ENCODE measurements at places on chromosomes 5 and 9.

GRCh38 chr5:178389796-178390195 is 157.2 kb upstream of the PHYKPL start:
- no peak overlapping the region for H3K27ac ChIP-seq
- H3K27me3 ChIP-seq = peaks cover 15% of the 10 kb centered on the region
- no peak for DNase-seq
- H3K4me3 ChIP-seq = no peak overlapping the region
- no peaks in the 10 kb centered on the region for H3K4me1 ChIP-seq
- no peaks in the 10 kb centered on the region for H3K36me3 ChIP-seq

- no peaks in the 10 kb centered on the region for H3K27me3 ChIP-seq
- no peak overlapping the region for H3K4me3 ChIP-seq
- DNase-seq = no peak
- peaks cover 9% of the 10 kb centered on the region for H3K4me1 ChIP-seq
These were observed 3.5 kb downstream of the SHB start for GRCh38 chr9:38065369-38066075.

- peaks cover 7% of the 10 kb centered on the region for H3K4me1 ChIP-seq
- DNase-seq = no peak
- no peak overlapping the region for H3K27ac ChIP-seq
- no peak overlapping the region for H3K4me3 ChIP-seq
- no peaks in the 10 kb centered on the region for H3K36me3 ChIP-seq
These were observed 41.7 kb upstream of the STK32A start for GRCh38 chr5:147193123-147193522.

GRCh38 chr9:127506814-127507750 is 55.8 kb downstream of the LRSAM1 start:
- no peak overlapping the region for H3K27ac ChIP-seq
- no peak overlapping the region for H3K4me3 ChIP-seq
- no peaks in the 10 kb centered on the region for H3K36me3 ChIP-seq
- H3K27me3 ChIP-seq = no peaks in the 10 kb centered on the region
- H3K4me1 ChIP-seq = no peaks in the 10 kb centered on the region

GRCh38 chr9:21728781-21729180 is 73.7 kb upstream of the MTAP start:
- peaks cover 49% of the 10 kb centered on the region for H3K27me3 ChIP-seq
- DNase-seq = no peak
- H3K4me1 ChIP-seq = no peaks in the 10 kb centered on the region
- no peak overlapping the region for H3K27ac ChIP-seq
- no peak overlapping the region for H3K4me3 ChIP-seq
- no peaks in the 10 kb centered on the region for H3K36me3 ChIP-seq

DNA sequence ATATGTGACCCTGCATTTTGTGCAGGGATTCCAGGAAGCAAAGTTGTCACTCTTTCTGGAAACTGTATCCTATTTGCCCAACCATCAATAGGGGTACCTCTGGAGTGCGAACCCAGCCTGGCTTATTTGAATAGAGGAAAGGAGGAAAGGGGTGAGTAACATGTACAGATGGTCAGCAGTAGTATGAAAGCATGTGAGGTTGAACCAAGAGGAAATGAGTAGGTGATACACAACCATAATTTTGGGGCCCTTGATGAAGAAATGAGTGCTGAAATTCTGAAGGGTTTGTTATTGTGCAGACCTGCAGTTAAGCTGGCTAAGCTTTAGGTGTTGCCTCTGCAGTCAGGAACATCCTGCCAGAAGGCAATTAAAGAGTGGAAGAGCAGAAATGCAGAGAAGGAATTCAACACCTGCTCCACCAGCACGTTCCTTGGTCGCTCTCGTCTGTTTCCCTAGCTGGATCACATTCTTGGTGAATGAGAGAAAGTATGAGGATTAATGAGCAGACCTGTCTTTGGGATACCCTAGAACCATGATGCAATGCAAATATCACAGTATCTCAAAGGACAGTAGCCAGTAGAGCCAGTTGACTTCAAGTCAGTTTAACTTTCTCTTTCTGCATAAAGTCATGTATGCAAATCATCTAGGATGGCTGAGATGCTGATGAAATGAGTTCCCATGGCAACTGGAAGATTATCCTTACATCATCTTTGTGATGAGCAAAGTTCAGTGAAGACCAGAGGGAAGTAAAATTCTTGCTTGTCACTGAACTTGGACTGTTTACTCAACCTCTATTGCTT is 13.2 kb upstream of the IL12B start:
- H3K36me3 ChIP-seq = peaks cover 6% of the 10 kb centered on the region
- H3K27me3 ChIP-seq = peaks cover 5% of the 10 kb centered on the region

GRCh38 chr9:125687163-125687863 is 19.7 kb downstream of the MAPKAP1 start:
- no peak overlapping the region for H3K4me3 ChIP-seq
- DNase-seq = no peak
- no peaks in the 10 kb centered on the region for H3K36me3 ChIP-seq
- no peaks in the 10 kb centered on the region for H3K27me3 ChIP-seq
- no peak overlapping the region for H3K27ac ChIP-seq

DNA sequence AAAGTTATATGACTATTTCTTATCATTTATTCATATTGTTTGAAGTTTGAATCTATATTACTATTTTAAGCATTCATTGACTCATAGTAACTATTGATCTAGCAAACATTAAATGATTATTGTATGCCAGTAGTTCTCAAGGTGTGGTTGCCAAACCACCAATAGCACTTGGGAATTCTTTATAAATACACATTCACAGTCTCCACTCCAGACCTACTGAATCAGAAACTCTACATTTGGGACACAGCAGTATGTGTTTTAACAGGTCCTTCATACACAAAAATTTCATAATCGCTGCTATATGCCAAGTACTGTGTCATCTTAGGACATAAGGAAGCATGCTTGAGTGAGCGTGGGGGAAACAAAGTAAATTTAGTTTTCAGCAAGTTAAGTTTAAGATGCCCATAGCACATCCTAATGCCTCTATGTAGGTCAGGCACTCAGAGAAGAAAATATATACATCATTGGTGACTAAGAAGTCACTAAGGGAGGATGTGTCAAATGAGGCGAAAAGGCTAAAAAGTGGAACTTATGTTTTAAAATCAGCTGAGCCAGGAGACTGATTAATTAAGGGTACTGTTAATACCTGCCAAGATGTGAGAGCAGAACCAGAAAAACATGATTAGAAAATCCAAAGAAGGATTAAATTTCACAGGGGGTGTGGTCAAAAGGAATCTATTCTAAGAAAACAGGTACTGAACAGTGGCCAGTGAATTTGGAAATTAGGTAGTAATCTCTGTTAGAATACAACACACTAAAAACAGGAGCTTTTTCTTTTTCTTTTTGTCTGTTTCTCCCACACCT is 340.8 kb downstream of the HCN1 start:
- no peak for DNase-seq
- H3K27ac ChIP-seq = no peak overlapping the region
- no peaks in the 10 kb centered on the region for H3K27me3 ChIP-seq
- no peak overlapping the region for H3K4me3 ChIP-seq

- H3K4me3 ChIP-seq = no peak overlapping the region
- no peaks in the 10 kb centered on the region for H3K36me3 ChIP-seq
- H3K27ac ChIP-seq = no peak overlapping the region
- DNase-seq = no peak
- H3K27me3 ChIP-seq = peaks cover 22% of the 10 kb centered on the region
These were observed 64.9 kb upstream of the ZSWIM6 start for GRCh38 chr5:61267116-61267515.

GRCh38 chr9:126058591-126058990 is 268.0 kb upstream of the MVB12B start:
- peaks cover 32% of the 10 kb centered on the region for H3K27me3 ChIP-seq
- no peaks in the 10 kb centered on the region for H3K4me1 ChIP-seq

- H3K27ac ChIP-seq = no peak overlapping the region
- H3K4me1 ChIP-seq = no peaks in the 10 kb centered on the region
- DNase-seq = no peak
- peaks cover 4% of the 10 kb centered on the region for H3K27me3 ChIP-seq
These were observed 80.8 kb downstream of the RORB start for GRCh38 chr9:74577956-74578355.

GRCh38 chr9:134288746-134289145 is 37.5 kb upstream of the RXRA start:
- DNase-seq = no peak
- H3K27me3 ChIP-seq = peaks cover 13% of the 10 kb centered on the region
- no peaks in the 10 kb centered on the region for H3K36me3 ChIP-seq
- no peaks in the 10 kb centered on the region for H3K4me1 ChIP-seq
- H3K4me3 ChIP-seq = no peak overlapping the region
